ENCODE measurements at places on chromosomes 6 and 20.

DNA sequence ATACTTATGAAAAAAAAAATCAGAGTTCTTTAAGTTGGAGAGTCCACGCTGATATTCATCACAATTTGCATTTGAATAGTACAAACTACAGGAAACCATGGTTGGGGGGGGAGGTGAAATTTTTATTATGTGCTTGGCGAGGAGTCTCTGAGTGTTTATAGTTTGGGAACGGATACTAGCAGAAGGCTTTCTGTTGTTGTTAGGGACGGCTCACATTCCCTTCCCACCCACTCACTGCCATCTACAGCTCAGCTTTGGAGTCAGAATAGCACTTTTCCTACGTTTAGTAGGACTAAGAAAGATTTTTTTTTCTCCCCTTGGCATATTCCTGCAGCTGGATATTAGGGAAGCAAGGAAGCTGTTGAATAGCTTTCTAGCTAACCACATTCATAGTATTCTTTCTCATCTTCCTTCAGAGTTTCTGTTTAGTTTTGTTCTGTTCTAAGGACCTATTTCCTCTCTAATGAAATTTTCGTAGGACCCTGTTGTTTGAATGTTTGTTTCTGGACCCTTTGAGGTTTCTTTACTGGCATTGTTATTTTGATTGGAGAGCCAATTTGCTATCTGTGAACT lies 235.1 kb upstream of the ZNF217 start:
- DNase-seq = no peak

DNA sequence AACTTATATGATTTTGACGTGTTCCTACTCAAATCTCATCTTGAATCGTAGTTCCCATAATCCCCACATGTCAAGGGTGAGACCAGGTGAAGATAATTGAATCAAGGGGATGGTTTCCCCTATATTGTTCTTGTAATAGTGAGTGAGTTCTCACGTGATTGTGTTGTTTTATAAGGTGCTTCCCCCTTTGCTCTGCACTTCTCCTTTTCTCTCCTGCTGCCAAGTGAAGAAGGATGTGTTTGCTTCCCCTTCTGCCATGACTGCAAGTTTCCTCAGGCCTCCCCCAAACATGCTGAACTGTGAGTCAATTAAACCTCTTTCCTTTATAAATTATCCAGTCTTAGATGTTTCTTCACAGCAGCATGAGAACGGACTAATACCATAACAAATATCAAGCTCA lies 83.2 kb downstream of the MANEA start:
- DNase-seq = no peak

- no peak for DNase-seq
Observed at GRCh38 chr6:158030380-158031300, 49.0 kb downstream of the SYNJ2 start.

DNA sequence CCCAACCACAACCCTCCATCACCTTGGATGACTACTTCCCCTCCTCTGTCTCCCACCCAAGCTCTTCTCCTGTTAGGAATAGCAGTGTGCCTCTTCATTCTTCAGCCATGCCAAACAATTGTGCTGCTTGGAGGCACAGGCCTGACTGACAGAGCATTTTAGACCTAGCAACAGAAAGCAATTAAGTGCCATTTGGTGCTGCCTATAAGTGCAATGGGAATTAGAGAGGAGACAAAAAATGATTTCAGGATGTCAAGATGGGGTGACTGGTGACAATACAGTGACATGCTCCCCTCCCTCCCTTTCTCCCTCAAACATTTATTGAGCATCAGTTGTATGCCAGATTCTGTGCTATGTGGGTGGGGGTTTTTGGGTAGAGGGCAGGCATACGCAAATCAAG lies 322.6 kb upstream of the MOCS1 start:
- no peak for DNase-seq

DNA sequence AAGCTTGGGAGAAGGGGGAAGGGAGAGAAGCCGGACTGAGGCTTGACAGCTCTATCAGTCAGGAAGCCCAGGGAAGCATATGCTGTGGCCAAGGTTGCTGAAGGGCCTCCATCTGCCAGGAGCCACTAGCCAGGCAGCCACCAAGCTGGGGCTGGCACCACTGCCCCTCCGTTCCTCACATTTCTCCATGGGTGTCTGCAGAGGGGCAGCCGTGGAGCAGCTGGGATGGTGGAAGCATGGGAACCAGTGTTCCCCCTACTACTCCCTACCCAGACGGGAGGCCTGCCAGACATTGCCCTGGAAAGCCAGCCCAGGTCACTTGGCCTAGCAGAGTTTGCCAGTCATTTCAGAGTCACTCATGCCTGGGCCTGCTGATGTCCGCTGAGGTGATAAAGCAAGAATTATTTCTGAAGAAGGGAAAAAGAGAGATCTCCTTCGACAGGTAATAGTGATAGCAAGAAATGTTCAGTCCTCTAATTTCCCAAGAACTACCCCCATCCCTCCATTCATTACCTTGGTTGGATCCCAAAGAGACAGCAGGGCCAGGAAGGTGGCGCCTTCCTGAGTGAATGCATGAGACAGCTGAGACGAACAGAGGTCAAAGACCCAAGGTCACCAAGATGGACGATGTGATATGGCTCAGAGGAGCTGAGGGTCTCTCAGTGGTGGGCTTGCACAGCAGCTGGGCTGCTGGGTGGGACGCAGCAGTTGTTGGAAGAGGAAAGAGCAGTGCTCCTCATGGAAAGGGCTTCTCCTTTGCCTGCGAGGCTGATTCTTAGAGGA lies 21.9 kb downstream of the SNPH start:
- no peak for DNase-seq

DNA sequence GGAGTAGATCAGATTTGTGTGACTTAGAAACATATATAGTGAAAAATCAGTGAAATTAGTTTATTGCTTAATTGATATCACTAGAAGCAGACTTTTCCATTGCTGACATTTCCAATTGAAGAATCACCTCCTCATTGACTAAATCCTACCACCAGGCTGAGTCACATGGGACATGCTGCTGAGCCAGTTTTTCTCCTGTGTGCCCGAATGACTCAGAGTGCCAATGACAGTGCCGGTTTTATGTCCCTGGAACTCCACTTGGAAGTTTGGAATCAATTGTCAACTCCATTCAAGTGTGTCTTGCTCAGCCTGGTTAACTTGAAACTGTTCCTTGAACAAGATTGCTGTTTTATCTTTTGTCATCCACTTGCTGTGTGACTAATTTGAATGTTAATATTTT lies 316.1 kb upstream of the PRDM1 start:
- no peak for DNase-seq

GRCh38 chr6:10521104-10521808 lies at the start of gene GCNT2:
GCNT2 (plus strand) TSS chr6:10521351; CDS start chr6:10528912, 7,561 bp downstream.
- no peak for DNase-seq

DNA sequence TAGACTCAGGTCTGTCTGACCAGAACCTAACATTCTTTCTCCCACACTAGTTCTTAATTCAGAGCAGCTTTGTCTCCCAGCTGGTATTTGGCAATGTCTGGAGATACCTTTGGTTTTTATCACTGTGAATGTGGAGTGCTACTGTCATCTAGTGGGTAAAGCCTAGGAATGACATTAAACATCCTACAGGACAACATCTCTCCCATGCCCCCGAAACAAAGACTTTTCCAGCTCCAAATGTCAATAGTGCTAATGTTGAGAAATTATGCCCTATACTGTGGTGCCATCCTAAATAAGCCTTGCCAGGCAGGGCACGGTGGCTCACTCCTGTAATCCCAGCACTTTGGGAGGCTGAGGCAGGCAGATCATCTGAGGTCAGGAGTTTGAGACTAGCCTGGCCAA lies 4.2 kb upstream of the TTPAL start:
- no peak for DNase-seq

DNA sequence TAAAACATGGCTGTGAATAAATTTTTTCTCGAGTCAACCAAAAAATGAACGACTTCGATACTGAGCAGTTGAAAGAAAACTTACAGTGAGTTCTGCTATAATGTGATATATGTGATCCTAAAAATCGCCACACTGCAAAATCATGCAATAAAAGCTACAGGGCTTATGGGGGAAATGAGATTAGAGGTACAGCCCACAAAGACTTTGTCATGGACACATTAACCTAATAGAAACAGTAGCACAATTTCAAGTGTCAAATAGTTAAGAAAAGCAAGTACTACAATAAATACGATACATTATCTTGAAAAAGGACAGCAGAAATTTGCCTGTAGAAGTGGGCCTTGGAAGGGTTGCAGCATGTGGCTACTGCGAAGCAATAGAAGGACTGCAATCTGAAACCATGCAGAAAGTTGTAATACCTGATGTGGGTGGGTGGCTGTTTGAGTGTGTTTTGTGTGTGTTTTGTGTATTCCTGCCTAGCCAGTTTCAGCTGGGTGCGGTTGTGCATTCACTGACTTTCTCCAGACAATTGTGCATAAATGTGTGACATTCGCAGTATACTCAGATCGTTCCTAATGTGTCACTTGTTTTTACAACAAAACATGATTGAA lies 79.1 kb downstream of the RPP40 start:
- DNase-seq = no peak

DNA sequence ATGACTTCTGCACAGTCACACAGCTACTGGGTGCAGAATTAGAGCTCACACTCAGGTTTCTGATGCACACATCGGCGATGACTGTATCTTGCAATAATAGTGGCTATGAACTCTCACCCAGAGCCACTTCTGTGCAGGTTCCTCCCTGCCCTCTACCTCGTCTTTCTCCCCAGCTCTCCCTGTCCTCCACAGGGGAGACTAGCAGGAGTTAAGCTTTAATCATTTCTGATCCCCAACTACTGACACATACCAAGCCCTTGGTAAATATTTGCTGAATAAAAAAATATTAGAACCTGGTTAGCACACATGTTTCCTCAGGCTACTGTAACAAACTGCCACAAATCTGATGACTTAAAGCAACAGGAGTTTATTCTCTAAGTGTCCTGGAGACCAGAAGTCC lies 222.7 kb upstream of the FOXA2 start:
- no peak for DNase-seq

GRCh38 chr20:37977786-37978185 lies 55.5 kb downstream of the TTI1 start:
- no peak for DNase-seq

- DNase-seq = peak; percentile 39
Observed at GRCh38 chr6:79536585-79536953, 661 bp downstream of the LCA5 start.

DNA sequence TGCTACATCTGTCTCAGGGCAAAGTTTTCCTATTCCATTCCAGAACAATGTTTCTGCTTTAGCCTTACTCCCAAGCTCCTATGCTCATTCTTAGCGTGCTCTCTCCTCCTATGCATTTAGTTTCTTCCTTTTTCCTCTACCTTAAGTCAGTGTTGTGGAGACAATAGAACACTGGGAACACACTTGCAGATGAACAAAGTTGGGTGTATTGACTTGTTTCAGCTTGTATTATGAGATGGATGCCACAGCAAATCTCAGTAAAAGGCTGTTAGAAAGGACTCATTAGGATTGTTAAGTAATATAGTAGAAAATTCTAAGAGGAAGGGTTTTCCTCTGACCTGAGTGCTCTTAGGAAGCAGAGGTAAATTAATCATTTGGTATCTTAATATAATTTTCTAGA lies 48.4 kb downstream of the BMP5 start:
- no peak for DNase-seq

DNA sequence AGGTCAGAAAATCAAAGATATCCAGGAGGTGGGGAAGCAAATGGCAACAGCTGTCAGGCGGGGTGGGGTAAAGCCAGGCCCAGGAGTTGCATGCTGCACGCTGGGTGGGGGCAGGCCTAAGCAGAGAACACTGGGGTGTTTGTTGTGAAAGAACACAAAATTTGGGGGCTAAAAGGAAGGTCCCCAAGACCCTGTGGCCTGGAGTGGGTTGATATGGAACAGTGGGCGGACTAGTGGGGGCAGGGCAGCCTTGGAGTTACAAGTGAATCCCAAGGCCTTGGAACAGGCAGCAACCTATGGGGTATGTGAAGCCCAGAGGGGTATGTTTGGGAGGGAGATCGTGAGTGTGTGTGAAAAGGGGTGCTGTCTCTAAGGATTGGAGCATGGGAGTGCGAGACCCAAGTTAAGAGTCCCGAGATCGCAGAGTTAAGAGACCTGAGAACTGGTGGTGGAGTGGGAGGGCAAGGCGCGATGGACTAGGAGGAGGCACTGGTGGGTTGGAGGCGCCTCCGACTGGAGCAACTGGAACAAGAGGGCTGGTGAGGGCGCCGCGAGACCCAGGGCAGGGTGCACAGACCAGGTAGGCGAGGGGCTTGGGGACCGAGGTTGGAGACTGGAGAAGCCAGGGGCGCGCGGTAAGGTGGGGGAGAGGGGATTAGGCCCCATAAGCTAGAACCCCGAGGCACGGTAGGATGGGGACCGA lies 658 bp downstream of the CUL7 start:
- peak; percentile 45 for DNase-seq

GRCh38 chr20:21179757-21180156 lies 53.9 kb downstream of the KIZ start:
- no peak for DNase-seq

DNA sequence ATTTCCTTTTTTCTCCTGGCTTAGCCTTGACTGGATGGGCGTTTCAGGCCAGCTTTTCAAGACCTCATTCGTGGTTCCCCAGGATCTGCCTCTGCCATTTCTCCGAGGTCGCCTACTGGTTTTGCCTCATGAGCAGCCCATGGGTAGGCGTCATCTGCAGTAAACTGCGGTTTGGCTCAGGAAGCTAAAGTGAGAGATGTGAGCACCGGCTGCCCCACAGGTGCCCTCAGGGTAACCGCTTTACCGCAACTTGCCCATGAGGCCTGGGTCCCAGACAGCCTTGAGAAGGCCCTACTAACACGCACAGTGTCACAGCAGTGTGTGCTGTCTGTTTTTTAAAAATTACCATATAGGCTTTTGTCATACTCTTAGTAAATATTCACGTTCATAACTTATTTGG lies 53.4 kb upstream of the TBXT start:
- peak; percentile 79 for DNase-seq
